ENCODE measurements at places on chromosomes 2 and 18.

DNA sequence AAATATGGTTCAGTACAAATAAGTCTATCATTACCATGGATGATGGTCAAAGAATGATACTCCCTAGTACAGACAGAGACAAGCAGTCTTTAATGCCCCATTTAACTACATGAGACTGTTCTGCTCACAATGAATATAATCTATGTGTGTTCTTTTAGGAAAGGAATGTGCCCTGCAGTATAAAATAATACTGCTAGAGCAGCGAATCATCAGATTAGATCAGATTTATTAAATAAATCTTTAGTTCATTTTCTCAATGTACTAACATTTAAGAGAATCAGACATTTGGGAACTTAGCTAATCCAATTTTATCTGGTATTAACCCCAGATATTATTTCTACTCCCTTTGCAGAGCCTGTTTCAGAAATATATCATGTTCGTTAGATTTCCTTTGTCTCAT is 272.0 kb upstream of the GCFC2 start:
- no peak for DNase-seq

GRCh38 chr18:13578400-13578799 is 148.0 kb downstream of the FAM210A start:
- no peak for DNase-seq

- DNase-seq, result no peak
These were observed 4.2 kb upstream of the GRB14 start for GRCh38 chr2:164625378-164625971.

GRCh38 chr2:33144243-33144642 is 197.5 kb downstream of the LTBP1 start:
- DNase-seq, result no peak

DNA sequence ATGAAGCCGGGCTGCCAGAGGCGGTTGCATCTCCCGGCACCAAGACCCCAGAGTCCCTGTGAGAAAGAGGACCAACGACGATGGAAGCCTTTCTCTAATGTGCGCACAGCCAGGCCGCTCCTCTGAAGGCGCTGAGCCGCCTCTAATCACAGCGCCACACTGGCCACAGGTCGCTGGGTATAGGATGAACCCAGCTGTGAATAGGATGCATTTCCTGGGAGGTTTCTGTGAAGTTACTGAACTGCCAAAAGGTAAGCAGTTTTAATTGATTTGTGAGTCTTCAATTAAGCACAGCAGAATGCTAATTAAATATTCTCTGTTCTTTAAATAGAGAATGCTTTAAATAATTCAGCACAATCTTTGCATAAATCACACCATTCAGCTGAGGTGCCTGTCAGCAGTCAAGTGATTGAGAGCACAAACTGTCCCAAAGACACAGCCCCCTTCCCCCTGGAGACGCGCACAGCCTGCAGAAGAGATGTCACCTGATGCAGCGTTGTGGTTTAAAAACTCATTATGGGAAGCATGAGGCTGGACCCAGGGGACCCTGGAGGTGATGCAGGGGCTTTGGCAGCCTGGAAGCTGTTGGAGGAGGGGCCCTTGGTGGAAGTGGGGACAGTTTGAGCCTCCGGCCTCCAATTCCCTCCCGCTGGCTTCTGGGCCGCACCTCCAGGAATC is 98.1 kb downstream of the RTP5 start:
- DNase-seq, result no peak

GRCh38 chr2:224650815-224651439 is 65.2 kb downstream of the CCDC195 start:
- DNase-seq, result no peak

GRCh38 chr18:907115-907884 is 2.6 kb downstream of the ADCYAP1 start:
- DNase-seq, result no peak

GRCh38 chr2:95323347-95324155 is 26.4 kb downstream of the KCNIP3 start:
- DNase-seq, result no peak

GRCh38 chr2:112879491-112880041 is 31.4 kb upstream of the IL37 start:
- no peak for DNase-seq

DNA sequence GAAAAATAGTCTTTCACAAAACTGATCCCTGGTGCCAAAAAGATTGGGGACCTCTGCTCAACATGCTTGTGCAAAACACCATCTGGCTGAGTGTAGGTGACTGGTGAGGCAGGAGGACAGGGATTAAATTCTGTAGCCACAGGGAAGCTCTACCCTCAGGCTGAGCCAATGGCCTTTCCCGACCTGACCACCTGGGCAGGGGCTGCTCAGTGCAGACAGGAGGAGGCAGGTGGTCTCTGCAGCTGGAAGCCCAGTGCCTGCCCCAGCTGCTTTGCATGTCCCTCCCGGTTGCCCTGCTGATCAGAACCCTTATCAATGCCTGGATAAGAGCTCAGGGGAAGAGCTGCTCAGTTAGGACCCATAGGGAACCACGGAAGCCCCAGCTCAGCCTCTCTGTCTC is 235.3 kb downstream of the ANKRD36 start:
- no peak for DNase-seq
